ENCODE measurements at places on chromosomes 5 and 9.

DNA sequence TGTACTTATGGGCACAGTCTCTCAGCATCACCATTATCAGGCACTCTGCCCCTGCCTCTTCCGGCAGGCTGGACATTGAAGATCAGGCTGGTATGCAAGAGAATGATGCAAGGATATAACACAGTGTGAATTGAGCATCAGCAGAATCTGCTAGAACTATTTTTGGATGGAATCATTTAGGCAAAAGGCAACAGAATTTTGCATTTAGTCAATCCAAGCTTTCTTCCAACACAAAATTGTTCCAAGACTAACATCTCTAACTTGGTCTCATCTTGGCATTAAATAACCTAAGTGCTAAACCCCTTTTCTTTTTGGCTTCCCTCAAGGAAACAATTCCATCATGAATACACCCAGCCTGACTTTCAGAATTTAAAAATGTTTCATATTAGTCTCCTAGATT lies 339.9 kb downstream of the PRELID2 start:
- no peak for DNase-seq

GRCh38 chr9:89734600-89735041 lies 129.8 kb downstream of the GADD45G start:
- DNase-seq = no peak

GRCh38 chr5:150641824-150642566 lies 1.5 kb downstream of the SYNPO start:
- no peak for DNase-seq

DNA sequence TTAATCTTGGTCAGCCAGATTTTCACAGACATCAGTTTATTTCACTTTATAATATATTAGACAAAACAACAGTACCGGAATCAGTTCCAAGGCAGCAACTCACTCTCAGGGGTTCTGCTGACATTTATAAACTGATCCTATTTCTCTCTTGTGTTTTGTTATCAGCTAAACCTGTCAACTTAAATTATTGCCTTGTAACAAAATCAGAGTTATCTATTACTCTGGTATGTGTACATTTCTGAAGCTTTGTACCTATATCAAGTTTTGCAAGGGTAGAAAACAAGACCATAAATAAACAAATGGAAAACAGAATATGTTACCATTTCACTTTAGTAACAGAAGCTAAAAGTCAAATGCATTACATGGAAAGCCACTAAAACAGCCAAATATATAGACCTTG lies 122.1 kb downstream of the SIL1 start:
- DNase-seq = no peak

GRCh38 chr5:76081811-76082771 lies 1.1 kb upstream of the SV2C start:
- no peak for DNase-seq

- DNase-seq = no peak
Observed at GRCh38 chr9:128372784-128373183, 1.6 kb downstream of the URM1 start.

DNA sequence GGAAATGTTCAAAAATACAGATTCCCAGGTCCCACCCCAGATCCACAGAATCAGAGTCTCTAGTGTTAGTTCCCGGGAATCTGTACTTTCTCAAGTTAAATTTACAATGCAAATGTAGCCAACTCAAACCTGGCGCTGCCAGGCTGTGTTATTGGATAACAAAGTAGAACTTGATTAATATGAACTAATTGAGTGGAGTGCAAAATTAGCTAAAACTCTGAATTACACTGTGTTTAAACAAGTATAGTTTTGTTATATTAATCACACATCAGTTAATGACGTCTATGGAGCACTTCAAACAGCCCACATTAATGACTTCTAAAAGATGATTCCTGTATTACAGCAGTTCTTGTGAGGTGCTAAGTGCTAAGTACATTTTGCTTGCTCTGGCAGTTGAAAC lies 32.4 kb upstream of the CYFIP2 start:
- no peak for DNase-seq

GRCh38 chr9:80085668-80086067 lies 513.9 kb downstream of the TLE4 start:
- no peak for DNase-seq

GRCh38 chr5:111810112-111810511 lies 53.1 kb upstream of the NREP start:
- no peak for DNase-seq

GRCh38 chr5:61507232-61507631 lies 175.2 kb downstream of the ZSWIM6 start:
- DNase-seq = no peak

GRCh38 chr5:175894271-175894670 lies 22.9 kb downstream of the CPLX2 start:
- DNase-seq = no peak

DNA sequence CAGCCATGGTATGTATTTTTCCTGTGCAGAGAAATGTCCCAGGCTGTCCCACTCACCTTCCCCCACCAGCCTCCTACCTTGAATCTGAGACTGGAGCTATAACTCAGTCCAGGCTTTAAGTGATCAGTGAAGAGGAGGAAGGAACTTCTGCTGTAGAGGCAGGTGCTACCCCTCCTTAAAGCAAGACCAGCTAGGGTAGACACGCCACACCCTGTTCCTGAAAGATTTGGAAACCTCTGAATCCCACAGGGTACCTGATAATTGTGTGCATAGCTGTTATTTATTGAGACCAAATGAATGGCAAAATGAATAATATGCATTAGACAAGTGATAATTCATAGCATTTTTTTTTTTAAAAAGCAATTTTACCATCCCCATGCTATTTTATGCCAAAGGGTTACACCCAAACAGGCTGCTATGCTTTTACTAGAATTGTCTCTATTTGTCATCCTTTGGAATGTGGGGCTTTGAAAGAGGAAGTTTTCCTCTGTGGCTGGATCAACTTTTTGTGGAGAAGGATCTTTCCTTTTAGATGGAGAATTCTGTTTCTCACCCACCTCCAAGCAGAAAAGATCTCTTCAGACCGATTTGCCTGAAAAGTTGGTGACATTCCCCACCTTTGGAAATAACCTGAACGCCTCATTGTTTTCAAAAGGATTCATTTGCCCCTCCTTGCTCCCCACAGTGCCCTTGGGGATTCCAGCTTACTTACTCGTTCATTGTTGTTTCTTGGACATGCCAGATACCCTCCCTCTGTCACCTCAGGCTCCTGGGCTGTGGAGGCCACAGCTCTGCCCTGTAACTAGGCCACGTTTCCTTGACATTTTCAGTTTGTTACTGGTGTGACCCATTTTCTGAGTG lies 248.7 kb downstream of the NR3C1 start:
- DNase-seq = no peak

DNA sequence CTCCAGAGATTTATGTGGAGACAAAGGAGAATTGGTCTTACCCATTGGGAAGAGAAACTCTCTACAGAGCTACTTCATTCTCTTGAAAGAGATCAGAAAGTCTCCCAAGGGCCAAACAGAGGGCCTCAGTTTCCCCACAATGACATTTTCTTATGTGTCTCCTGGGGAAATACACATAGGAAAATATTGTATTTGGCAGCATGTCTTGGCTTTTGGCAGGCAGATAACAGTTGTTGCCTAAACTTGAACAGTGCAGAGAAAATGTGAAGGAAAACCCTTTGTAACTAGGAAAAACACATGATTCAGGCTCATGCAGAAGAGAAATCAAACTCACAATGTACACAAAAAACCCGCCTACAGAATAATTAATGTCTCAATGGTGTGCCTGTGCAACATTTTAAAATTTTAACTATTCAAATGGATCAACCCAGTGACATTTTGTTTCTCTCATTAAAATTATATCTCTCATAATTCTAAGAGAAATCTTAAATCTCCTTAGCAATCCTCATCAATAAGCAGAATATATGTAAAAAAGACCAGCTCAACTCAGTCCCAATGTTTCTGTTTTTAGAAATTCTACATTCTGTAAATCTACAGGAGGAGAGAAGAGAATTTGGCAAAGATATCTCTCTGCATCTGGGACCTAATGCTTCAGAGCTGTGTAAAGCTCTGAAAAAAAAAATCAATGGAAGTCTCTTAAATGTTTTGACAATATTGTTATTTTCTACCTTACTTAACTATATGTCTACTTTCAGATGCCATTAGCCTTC lies 205.1 kb downstream of the ADAMTSL1 start:
- DNase-seq = no peak

DNA sequence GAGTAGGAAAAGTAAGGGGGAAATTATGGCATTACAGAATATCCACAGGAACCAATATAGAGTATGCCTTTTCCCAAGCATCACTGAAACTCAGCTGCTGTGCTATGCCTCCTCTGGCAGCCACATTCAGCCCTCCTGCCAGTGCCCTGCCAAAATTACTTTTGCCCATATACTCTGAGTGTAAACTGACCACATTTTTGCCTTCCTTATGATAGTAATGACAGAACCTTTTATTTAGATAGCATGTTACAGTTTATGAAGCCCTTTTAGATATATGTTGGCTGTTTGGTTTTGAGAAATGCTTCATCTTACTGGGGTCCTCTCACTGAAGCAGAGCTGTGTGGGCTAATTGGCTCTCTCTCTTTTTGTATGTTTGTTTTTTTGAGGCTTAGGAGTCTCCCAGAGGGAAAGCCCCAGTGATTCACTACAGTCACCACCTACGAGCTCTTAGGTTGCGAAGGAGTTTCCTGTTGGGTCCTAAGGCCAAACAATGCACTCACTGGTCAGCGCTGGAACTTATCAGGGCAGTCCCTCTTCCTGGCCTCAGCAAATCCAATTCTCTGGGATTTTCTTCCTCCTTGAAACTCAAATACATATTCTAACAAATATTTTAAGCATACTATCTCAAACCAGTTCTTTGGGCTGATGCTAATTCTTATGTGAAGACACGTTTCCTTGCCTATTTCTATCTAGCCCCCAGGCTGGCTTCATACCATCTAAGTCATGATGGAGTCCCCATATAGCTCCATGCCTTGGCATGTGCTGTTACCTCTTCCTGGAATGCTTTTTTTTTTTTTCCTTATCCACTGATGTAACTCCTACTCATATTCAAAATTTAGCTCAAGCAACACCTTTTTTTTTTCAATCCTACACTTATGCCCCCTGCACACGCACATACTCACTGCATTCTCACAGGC lies 3.7 kb downstream of the PHF24 start:
- no peak for DNase-seq

- DNase-seq = no peak
Observed at GRCh38 chr9:75117564-75117963, 29.2 kb downstream of the OSTF1 start.

All from GM18507 (cell line).